Kidney tubule cell (primary cell): ENCODE measurements at places on chromosomes 3 and 15.

DNA sequence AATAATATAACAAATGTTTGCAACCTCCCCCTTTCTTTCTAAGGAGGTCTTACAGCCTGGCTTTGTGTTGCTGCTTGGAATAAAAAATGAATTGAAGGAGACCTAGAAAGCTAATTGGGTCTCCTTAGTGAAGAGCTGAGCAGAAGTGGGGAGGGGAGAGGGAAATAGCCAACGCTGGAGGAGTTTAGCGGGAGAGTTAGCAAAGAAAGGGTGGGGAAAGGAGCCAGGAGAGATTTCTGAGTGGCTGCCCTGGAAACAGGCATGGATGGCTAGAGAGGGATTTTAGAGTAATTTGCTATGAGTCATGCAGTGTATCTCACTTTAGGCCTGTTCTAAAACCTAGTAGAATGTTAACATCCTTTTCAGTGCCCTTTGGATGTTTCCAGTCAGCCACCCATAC is 45.2 kb upstream of the PFN2 start:
- peak; percentile 33 for DNase-seq

- no peak for DNase-seq
Observed at GRCh38 chr3:186004209-186004608, 66.4 kb upstream of the TRA2B start.

GRCh38 chr3:150074277-150074676 is 103.6 kb upstream of the PFN2 start:
- no peak for DNase-seq

GRCh38 chr3:48990636-48991469 is 812 bp downstream of the P4HTM start:
- peak; percentile 43 for DNase-seq

GRCh38 chr3:16686679-16687078 is 81.5 kb upstream of the DAZL start:
- DNase-seq: no peak

DNA sequence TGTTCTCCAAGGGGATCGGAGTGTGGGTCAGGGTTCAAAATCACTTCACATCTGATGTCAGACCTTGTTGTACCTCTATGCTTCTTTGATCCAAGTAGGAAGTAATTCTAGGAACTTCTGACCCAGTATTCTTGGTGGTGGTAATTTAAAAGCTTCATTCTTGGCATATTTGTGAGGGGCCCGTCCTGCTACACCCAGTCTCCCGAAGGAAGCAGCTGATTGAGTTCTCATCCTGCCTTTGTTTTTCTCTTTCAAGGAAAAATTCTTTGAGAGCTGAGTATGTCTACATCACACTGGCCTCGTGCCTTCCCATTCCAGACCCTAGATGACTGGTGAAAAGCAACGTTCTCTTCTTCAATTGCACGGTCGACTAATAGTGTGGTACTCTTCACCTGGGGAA is 234.4 kb upstream of the TPRG1 start:
- DNase-seq: peak; percentile 15

GRCh38 chr3:198071602-198072287 is 111.7 kb downstream of the LMLN start:
- DNase-seq: peak; percentile 96

DNA sequence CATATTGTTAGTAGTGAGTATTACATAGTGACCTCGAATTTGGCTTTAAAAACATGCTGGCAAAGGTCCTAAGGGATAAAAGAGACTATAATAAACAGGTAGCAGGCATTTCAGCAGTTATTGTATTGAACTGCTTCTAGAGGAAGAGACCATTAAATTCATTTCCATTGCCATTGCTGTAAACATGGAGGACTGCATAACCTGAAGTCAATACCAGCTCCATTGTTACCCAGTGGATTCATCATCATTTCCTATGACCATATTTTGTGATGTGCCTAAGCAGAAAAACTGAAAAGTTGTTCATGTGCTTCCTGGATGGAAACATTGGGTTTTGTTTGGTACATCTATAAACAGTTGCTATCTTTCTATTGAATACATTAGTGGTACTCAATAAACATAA is 482.5 kb upstream of the UBE2E2 start:
- DNase-seq: no peak

DNA sequence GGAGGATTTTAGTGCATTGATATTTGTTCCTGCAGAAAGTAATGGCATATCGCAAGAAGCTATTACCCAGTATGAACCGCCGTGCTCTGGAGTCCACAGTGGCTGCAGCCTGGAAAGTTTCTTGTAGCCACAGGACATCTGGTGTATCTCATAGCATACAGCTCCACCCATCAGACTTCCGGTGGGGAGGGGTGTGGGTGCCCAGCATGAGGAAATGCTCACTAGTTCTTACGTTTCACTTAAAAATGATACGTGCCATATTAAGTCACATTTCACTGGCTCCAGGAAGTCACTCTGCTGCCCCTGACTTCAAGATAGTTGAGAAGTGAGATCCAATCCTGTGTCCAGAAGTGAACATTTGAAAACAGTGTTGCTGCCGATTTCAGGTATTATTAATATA is 990.4 kb downstream of the GBE1 start:
- peak; percentile 20 for DNase-seq

- DNase-seq: peak; percentile 29
Observed at GRCh38 chr3:79368403-79368802, 399.4 kb downstream of the ROBO1 start.

- no peak for DNase-seq
Observed at GRCh38 chr3:13289771-13290285, 130.3 kb downstream of the NUP210 start.

- DNase-seq: peak; percentile 68
Observed at GRCh38 chr15:63880744-63881143, 47.0 kb upstream of the HERC1 start.

- DNase-seq: no peak
Observed at GRCh38 chr3:30623351-30623750, 16.9 kb downstream of the TGFBR2 start.

DNA sequence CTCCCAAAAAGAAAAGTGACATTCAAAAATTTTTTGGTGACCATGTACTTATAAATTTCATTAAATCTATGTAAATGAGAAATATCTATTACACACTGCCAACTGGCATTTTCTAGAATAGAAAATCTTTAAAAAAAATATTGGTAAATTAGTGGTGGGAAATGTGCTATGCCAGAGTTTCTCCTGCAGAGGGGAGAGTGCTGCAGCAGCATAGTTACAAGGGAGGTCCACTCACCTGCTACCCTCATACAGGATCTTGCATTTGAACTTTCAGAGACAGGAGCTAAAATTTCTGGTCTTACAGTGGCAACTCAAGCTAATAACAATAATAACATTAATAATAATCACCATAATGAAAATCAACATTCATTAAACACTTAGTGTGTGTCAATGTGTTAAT is 459.6 kb downstream of the NSUN3 start:
- DNase-seq: no peak

DNA sequence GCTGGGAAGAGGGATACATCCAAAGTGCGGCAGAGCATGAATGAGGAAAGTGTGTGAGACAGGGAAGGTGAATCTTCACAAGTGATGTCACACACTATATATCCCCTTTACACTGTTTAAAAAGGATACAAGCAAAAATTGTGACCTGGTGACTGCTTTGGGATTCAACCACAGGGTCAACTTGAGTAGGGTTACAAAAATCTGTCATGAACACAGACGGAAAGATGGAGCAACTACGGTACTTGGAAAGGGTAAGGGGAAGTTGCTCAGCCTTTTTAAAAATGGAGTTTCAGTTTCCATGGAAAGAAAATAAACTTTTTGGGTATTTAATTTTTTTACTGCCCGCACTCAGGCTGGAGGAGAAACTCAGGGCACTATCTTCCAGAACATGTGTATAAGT is 60.3 kb downstream of the B3GNT5 start:
- DNase-seq: no peak

- DNase-seq: peak; percentile 91
Observed at GRCh38 chr3:111712294-111713167, 117.4 kb upstream of the ZBED2 start.
